Activated CD4-positive, CD25-positive, alpha-beta regulatory T cell (primary cell): ENCODE measurements at places on chromosomes 16 and 17.

DNA sequence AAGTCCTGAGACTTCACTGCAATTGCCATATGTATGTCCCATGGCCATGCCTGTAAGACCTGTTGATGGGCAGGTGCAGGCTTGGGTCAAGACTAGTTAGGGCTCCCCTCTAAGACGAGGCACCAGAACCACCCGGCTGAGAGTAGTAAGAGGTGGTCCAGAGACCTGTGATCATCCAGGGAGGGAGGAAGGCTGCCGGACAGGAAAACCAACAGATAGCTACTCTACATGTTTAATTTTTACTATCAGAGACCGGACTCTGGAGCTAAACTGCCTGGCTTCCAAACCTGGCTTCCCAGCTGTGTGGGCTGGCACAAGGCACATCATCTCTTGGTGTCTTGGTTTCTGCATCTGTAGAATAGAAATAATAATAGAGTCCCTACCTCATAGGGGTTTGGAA lies 73.0 kb downstream of the ERCC4 start:
- no peak for DNase-seq

DNA sequence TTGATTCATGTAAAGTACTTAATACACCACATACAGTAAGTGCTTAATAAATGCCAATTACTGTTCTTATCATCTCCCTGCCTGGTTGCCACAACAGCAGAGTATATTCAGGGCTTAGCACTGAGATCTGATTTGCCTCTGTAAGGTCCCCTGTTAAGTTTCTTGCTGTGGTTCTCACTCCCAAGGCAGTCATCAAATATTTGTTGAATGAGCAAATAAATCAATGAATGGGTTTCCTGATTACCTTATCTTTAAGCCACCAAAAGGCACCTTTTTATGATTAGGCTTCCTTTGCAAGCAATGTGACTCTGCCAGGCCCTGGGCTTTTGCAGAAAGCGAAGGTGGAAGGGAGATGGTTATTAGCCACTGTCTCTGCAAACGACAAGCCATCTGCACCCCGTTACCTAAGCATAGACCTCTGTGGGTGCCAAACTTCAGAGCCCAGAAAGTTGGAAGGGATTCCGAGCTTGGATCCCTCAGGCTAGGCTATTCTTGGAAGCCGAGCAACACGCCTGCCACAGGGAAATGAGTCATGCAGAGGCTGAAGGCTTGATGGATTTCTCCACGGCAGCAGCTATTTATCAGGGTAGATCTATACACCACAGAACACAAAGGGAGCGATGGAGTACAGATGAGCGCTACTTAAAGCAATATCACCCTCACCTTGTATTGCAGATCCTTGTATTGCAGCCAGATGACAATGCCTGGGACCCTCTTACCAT lies 102.0 kb downstream of the GRIN2A start:
- no peak for DNase-seq

DNA sequence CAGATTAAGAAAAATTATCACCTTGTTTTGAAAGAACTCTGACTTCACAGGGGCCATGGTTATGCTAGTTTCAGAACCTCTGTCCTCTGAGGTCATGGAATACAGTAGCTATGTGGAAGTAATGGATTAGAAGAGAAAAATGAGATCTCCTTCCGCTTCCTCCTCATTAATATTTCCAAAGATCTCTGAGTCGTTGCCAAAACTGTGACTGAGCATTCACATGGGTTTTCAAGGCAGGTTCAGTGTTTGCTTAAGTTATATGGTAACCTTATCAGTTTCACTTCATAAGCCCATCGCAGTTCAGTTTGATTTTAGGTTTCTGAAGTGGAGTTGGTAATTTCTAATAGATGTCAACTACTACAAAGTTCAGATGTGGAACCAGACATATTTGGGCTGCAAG lies 321.2 kb upstream of the SOX9 start:
- DNase-seq = no peak

GRCh38 chr17:79104898-79105600 lies 30.4 kb downstream of the ENGASE start:
- DNase-seq = no peak

- no peak for DNase-seq
Measured at GRCh38 chr17:38591759-38592241, 14.0 kb downstream of the SRCIN1 start.

DNA sequence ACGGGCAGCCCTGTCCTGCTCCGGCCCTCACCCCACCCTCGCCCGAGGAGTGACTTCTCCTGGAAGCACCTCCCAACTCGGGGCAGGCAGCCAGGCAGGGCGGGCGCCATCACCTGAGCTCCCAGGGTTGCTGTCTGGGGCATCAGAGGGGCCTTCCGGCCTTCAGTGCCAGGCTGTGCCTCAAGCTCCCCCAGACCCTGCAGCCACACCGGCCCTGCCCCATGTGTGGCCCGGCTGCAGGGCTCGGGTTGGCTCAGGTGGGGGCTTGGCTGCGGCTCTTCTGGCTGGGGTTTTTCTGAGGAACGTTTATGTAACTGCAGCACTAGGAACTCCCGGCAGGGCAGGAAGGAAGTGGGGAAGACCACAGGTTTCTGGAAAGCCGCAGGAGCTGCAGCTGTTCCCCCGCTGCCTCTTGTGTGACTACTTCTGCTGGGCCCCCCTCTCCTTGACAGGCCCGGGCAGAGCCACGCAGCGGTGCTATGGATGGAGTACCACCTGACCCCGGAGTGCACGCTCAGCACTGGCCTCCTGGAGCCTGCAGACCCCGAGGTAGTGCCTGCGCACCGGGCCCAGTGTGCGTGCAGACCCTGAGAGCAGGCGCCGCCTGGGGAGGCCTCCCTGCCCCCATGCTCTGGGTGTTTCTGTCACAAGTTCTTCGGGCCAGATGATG lies 45.6 kb downstream of the PRMT7 start:
- no peak for DNase-seq

DNA sequence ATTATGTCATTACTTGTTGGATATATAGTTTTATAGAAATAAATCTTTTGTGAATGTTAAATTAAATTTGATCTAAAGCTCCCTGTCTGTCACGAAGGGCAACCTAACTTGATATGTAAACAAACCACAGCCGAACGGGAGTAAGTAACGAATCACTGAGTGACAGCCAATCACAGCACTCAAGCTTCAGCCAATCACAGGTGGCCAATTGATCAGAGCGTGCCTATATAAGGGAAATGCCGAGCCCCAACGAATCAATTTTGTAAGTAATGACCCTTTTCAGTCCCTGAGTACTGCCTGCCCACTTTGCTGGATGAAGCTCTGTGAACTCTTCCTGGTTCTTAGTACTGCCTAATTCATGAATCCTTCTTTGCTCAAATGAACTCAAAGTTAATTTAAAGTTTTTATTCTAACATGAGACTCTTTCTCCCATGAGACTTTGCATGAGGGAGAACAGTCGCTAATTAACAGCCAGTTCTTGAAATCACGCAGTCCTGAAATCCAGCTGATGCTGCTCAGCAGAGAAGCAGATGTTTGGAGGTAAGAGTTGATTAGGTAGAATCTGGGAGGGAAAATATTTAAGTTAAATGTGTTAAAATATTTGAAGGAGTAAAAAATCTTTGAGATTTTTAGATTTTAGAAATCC lies 302.2 kb downstream of the CNTNAP4 start:
- DNase-seq = no peak

DNA sequence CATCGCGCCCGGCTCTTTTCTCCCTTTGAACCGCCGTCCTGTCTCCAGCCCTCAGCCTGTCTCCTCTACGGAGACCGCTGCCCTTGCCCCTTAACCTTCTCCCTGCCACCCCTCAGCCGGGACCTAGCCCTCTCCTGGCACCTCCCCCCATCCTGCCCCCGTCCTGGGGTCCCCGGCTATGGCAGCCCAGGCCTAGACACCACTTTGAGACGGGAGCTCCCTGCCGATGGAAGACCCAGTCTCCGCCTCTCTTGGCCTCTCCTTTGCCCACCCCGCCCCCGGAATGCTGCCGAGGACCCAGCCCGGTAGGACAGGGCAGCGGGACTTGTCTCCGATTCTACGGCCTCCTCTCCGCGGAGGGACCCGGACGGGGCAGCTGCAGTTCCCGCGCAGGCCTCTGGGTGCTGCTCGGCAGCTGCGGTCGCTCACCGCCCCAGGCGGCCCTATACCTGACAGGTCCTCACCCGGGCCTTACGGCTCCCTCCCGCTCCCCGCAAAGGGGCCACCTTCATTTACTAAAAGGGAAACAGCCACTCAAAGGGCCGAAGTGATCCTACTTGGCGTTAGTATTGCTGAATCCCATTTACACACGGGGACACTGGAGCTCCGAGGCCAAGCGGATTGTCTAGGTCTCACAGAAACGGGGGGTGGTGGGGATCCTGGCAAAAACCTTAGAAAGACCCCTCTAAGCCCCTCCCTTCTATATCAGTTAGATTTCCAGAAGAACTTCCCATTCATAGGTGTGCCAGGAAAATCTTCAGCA lies 32.6 kb upstream of the TAC4 start:
- DNase-seq = peak; percentile 48

GRCh38 chr16:54649876-54650275 lies 280.8 kb upstream of the IRX5 start:
- DNase-seq = no peak

DNA sequence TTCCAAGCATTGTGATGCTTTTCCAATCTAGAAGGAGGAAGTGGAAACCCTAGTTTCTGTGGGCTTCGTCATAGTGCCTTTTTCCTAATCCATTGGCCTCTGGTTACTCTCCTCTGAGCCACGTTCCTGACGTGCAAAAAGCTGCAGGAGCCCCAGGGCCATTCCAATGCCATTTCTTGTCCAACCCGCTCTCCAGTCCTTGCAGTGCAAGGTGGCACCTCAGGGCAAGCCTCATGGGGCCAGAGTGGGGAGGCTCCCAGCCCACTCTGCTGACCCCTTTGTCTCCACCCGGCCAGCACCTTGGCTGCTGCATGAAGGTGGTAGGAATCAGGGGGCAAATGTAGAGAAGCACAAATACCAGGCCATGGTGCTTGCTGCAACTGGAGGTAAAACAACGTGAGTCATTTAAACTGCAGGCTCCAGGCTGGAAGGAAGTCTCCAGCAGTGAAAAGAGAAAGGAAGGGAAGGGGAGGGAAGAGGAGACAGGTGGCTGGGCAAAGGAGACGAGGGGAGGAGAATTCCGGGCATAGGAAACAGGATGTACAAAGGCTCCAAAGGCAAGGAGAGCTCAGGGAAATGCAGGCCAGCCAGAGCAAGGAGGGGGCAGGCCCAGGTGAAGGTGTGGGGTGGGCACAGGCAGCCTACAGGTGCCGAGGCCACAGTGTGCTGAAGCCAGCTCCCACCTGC lies 168.2 kb upstream of the TNRC6C start:
- DNase-seq = no peak

DNA sequence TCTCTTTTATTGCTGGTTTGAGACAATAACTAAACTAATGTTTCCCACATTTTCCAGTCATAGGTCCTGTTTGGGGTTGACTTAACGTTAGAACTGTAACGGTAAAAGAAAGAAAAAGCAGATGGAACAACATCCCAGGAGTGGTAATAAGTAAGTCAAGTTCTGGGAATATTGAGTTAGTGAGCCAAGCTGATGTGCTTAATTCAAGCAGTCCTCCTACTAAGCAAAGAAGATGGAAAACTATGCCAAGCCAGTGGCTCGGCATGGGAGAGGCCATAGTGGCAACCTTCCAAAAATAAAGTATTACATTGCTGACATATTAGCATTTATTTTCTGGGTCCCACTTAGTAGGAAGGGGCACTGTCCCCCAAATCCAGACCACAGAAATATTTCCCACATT lies 161.7 kb upstream of the CDH5 start:
- DNase-seq = no peak

DNA sequence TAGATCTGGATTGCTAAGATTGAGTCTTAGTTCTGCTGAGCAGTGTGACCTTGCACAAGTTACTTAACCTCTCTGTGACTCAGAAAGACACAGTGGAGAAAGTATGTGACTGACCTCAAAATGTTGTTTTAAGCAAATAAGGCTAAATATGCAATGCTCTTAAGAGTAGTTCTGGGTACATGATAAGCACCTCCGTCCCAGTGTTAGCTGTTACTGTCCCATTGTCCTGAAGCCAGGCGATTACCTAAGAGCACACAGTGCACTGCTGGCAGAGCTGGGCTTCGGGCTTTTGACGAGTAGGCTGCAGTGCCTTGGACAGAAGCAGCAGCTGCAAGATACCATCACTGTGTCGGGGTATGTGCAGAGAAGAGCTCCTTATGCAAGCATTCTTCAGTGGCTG lies 32.7 kb upstream of the FOXF1 start:
- no peak for DNase-seq

DNA sequence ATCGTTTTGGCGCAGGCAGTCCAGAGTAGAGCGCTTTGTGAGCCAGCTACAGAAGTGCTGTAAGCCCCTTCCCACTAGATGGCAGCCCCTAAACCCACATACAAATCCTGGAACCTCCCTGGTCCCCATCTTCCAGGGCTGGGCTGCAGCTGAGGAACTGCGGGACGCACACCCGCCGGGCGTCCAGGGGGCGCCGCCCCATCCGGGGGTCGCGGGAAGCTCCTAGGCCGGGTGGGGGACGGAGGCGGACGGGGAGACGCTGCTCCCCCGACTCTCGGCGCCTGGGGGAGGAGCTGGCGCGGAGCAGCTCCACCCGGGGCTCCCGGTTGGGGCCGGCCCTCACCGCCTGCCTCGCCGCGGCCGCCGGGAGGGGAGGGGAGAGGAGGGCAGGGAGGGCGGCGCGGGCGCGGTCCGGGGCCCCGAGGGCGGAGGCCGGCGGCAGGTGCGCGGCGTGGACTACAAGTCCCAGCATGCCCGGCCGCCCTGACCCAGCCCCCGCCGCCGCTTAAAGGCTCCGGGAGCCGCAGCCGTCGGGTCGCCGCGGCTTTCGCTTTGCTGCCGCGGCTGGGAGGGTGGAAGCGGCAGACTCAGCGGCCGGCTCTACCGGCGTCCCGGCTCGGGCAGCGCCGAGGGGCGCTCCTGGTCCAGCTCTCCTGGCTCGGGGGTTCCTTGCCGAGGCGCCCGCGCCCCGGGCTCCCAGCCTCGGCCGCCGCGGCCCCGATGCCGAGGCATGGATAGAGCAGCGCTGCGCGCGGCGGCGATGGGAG lies at the start of gene KSR1:
TSS of gene KSR1 (plus strand) at position 535 of the 767 bp plus-strand sequence. CDS start at position 731, 196 bp downstream.
- peak; percentile 61 for DNase-seq

DNA sequence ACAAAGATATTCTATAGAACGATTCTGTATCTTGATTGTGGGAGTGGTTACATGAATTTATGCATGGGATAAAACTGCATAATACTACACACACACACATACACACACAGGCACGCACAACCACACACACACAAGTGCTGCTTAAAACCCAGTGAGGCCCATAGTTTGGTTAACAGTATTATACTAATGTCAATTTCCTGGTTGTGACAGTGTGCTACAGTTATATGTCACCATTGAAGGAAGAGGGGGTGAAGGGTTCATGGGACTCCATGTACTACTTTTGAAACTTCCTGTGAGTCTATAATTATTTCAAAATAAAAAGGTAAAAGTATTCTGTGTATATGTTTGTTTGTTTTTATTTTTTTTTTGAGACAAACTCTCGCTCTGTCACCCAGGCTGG lies 8.1 kb downstream of the ZC3H7A start:
- no peak for DNase-seq

GRCh38 chr17:15257796-15258512 lies 7.2 kb downstream of the PMP22 start:
- DNase-seq = no peak
